ENCODE measurements at places on chromosomes 11 and 22.

GRCh38 chr22:49935561-49935960, 17.1 kb downstream of the CRELD2 start:
- no peak for DNase-seq

DNA sequence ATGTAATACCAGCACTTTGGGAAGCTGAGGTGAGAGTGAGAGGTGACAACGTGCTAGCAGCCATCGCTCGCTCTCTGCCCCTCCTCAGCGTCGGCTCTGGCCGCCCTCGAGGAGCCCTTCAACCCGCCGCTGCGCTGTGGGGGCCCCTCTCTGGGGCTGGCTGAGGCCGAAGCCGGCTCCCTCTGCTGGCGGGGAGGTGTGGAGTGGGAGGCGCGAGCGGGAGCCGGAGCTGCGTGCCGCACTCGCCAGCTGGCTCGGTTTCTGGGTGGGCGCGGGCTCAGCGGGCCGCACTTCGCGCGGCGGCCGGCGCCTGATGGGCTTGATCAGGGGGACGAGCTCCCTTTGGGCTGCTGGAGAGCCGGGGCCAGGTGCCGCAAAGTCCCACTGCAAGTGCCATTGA, 98.9 kb upstream of the UBASH3B start:
- DNase-seq: no peak

DNA sequence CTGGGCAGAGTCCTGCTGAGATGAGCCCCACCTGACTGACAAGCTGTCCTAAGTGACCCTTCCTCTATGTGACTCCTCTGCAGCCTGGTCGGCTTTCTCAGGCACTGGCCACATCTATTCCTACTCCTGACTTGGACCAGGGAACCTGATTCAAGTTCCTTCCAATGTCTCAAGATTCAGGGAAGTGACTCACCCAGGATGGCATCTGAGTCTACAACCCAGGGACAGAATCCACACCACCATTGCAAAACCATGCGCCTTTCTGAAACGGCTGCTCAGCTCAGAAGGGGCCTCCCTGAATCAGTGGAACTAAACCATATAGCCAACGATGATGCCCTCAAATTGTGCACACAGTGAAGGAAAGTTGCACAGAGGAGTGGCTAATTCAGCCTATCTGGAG, 63.9 kb upstream of the CSNK2A3 start:
- DNase-seq: no peak

DNA sequence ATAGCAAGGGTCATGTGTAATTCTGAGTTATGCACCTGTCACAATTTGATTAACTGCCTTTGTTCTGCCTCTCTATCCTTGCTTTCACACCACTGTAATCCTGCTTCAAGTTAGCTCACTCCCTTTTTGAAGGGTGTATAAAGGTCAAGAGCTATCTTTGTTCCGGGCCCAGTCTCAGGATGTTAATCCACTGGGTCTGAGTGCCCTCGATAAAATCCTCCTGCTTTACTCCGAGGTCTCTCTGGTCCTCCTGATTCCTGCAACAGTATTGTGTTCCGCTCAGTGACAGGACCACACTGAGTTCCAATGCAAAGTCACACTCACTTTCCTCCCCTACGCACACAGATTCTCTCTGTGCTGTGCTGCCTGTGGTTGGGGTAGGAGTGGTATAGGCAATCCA, 186.5 kb downstream of the DYNC2H1 start:
- no peak for DNase-seq

DNA sequence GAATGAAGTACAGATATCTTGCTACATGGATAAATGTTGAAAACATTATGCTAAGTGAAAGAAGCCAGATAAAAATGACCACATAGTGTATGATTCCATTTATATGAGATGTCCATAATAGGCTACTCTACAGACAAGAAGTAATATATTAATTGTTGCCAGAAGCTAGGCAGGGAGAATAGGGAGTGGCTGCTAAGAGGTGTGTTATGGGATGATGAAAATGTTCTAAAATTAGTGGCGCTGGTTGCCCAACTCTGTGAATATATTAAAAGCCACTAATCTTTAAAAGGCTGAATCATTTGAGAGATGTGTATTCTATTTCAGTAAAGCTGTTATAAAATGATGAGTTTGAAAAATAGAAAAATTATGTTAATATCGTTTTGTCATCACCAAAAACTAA, 144.4 kb downstream of the NCAM1 start:
- no peak for DNase-seq
